ENCODE measurements at places on chromosomes 12 and 14.

DNA sequence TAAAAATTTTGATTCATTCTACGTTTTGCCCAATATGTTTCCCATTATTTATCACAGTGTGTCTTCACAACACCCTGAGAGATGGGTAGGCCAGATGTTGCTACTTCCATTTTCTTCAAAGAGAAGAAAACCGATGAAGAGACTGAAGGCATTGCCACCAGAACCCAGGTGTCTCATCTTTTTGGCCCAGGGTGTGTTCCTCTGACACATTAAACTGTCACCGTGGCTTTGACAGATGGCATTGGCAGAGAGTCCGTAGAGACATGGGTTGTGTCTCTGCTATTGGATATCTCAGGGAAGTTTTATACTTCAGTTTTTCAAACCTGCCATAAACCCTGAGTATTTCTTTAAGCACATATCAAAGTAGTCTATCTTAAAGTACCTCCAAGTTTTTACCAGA, 11.3 kb upstream of the NUDT4 start:
- DNase-seq = no peak

DNA sequence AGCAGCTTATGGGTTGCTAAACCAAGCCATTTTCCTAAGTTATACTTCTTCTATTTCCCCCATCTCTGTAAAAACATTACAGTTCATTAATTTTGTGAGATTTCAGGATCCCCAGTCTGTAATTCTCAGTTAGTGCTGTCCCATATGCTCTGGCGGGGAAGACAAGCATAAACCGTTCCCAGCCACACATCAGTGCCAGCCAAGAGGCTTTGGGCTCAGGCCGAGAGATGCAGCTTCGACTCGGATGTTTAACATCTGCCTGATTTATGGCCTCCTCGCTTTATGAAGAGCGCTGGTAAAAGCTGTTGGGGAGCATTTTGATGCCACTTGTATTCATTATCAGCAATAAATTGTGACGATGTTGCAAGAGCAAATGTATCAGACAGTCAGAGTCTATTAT, 349.1 kb upstream of the CCDC196 start:
- no peak for DNase-seq

GRCh38 chr12:52879394-52880351, 25.2 kb downstream of the KRT8 start:
- DNase-seq = peak; percentile 79

GRCh38 chr12:130281153-130281799, 56.4 kb upstream of the PIWIL1 start:
- DNase-seq = peak; percentile 38

DNA sequence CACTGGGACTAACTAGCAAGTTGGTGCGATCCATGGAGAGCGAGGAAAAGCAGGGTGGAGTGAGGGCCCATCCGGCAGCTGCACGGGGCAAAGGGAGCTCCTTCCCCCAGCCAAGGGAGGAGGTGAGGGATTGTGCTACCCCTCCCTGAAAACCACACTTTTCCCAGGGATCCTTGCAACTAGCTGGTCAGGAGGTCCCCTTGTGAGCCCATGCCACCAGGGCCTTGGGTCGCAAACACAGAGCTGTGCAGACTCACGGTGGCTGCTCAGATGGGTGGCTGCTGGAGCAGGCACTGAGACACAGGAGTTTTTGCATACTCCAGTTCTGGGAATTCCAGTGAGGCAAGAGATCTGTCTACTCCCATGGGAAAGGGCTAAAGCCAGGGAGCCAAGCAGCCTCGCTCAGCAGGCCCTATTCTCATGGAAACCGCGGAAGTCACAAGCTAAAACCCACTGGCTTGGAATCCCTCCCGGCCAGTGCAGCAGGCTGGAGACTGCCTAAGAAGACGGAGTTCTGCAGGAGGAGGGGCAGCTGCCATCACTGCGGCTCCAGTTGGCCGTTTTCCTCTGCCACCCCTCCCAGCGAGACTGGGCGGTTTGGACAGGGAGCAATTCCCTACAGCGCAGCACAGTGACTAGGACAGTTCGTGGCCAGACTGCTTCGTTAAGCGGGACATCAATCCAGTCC, 10.9 kb upstream of the ZNF705A start:
- DNase-seq = no peak

DNA sequence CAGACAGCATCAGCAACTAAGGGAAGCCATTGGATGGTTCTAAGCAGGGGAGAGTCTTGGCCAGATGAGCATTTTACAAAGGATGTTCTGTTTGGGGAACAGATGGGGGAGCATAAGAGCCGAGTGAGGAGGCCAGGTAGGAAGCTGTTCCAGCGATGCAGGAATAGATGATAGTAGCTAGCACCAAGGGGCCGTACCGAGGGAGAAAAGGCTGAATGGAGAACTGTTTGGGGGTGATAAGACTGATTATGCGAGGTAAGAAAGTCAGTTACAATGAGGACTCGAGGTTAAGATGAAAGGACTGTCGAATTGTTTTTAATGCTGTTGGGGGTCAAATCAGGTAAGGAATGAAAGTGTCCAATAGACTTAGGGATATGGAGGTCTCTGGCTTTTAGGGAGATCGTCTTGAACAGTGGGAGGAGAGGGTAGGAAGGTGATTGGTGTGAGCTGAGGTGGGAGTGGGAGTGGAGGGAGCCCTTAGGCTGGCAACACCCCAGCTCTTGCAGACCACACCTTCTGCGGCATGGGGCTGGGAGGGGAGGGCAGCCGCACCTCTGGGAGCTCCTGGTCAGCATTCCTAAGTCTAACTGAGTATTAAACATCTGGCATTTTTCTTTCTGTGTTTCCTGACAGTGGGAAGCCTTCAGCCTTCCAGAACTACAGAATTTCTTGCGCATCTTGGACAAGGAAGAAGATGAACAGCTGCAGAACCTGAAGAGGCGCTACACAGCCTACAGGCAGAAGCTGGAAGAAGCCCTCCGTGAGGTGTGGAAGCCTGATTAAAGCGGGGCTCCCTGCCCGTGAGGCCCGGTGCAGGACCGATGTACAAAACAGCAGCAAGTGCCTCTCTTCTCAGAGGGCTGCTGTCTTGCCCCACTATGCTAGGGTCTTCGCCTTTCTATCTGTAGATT, 64.8 kb downstream of the GNS start:
- no peak for DNase-seq

GRCh38 chr12:51171884-51172514, 936 bp downstream of the TFCP2 start:
- peak; percentile 39 for DNase-seq

DNA sequence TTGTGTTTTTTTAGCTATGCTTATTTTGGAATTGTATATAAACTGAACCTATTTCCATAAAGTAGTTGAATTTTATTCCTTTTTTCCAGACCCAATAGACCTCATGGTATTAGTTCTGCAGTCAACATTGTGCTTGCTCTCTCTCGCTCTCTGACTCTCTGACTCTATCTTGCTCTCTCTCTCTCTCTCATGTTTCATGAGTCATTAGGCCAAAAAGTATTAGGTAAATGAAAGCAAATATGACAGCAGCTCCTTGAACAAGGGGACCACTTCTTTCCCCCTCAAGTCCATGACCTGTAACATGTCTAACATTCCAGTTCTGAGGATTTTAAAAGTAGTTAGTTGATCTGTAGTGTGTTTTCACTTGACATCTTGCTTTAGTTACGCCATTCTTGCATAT, 14.0 kb upstream of the C12orf71 start:
- DNase-seq = no peak

- DNase-seq = no peak
Measured at GRCh38 chr12:17158201-17158600, 552.2 kb upstream of the LMO3 start.

DNA sequence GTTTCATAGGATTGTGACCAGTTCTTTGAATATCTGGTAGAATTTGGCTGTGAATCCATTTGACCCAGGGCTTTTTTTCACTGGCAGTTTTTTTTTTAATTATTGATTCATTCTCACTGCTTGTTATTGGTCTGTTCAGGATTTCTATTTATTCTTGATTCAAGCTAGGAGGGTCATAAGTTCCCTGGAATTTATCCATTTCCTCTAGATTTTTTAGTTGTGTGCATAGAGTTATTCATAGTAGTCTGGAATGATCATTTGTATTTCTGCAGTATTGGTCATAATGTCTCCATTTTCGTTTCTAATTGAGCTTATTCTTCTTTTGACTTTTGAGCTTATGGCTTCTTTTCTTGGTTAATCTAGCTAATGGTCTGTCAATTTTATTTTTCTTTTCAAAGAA, 291.6 kb downstream of the AKAP6 start:
- DNase-seq = no peak

DNA sequence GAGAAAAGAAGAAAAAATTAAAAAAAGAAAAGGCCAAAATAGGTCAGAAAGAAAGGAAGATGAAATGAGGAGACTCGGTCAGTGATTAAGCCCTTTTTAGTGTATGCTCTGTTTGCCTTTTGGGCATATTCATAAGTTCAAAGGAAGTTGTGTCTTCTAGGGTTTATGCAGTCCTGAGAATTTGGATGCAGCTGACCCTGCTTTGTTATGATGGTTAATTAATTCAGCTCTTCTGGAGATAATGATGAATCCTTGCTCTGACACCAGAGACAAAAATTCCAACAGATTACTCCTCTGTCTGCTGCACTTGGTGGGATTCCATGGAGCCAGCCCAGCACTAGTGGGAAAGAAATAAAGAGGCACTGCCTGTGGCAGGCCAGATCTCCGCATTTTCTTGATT, 4.5 kb upstream of the SLC7A8 start:
- DNase-seq = no peak

GRCh38 chr12:52278575-52279421, 4.4 kb downstream of the KRT86 start:
- DNase-seq = peak; percentile 80

DNA sequence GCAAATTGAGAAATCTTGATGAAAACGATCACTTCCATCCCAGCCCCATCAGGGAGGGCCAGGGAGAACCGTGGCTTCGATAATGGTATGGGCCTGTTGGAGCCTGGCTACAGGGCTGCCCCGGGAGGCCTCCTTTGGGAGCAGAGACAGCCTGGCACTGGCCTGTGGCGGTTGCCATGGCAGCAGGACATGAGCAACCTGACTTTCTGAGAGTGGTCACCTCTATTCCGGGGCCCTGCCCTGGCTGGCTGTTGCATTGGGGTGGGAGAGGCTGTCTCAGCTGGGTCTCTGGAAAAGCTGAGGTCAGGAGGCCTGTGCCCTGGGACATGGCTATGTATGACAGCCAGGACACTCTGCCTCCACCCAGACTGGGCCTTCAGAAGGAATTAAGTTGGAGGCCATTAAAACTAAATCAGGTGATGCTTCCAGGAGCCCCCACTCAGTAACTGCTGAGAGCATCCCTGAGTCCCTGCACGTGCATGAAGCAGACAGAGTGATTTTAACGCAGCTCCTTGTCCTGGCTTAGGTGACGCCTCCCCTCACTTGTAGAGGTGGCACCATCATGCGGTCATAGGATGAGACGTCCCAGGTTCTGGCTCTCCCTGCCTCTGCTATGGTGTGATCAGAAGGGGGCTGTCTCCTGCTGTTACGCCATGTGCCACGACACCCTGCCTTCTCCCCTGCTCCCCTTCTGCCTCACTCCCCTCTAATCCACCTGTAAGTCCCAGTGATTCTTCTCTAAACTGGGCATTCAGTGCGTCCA, 126.3 kb downstream of the SLC25A47 start:
- no peak for DNase-seq

GRCh38 chr14:103932791-103933490, 4.7 kb downstream of the TDRD9 start:
- no peak for DNase-seq

GRCh38 chr14:43116341-43116740, 1390.7 kb downstream of the FSCB start:
- DNase-seq = no peak

DNA sequence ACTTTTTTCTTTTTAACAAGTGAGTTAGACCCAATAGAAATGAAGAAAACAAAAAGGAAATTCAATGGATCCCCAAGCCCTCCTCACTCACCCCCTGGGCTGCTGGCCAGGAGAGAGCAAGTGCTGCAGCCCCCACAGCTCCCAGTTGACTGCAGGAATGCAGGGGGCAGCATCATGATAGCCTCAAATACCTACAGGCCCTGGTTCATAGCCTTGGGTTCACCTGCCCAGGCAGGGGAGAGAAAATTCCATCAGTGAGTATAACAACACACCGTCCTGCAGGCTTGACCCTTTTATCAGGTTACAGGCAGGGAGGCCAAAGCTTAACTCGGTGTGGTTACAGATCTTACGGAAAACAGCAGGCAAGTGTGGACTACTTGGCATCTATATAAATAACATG, 76.3 kb downstream of the PHLDA1 start:
- no peak for DNase-seq

- DNase-seq = no peak
Measured at GRCh38 chr12:16622338-16622737, 16.4 kb upstream of the LMO3 start.

- DNase-seq = no peak
Measured at GRCh38 chr12:15682826-15683225, 106.4 kb downstream of the EPS8 start.

DNA sequence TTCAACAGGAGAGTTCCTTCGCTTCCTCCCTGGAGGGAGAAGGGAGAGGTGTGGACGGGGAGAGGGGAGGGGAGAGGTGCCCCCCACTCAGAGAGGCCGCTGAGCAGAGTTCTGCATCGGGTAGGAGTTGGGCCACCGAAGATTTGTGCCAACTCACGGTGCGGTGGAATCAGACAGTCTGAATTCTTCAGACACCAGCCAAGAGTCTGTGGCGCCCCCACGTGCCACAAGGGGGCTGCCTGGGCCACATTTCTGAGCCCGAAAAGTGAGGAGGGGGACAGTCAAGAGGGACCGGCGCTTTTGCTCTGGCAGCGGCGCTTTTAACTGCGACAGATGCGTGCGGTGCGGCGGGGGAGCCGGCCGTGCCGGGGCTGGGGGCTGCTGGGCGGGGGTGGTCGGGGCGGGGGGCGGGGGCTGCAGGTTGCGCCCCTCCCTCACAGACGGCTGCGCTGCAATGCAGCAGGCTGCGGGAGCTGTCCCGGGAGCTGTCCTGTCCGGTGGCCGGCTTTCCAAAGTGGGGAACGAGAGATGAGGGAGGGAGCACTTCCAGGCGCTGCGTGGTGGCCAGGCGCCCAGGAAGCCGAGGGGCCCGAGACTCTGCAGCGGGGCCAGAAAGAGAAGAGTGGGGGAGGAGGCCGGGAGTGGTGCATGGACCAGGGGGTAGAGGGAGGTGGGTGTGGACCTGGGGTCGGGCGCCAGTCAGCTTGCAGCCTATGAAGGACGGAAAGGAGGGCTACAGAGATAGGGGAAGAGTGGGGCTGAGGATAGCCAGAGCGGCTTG, 975 bp upstream of the RTL1 start:
- DNase-seq = no peak

- no peak for DNase-seq
Measured at GRCh38 chr12:94710933-94711332, 60.6 kb upstream of the TMCC3 start.

- peak; percentile 87 for DNase-seq
Measured at GRCh38 chr14:100850841-100851585, 25.1 kb downstream of the MEG3 start.

- DNase-seq = peak; percentile 38
Measured at GRCh38 chr12:21656905-21657325, 727 bp downstream of the LDHB start.

DNA sequence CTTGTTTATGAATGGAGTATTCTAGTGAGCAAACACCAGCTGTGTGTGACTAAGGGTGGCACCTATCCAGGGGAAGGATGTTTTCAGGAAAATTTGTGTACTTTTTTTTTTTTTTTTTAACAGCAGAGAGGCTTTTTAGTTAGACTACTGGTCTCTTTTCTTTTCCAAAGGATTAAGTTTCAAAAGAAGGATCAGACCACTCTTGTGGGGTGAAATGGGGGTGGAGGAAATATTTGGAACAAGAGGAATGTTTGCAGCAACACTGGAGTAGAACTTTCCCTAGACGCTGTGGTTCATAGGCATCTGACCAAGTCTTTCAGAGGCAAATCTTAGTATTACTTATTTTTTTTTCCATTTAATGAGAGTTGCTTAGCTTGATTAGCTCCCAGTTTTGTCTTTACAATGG, 21.1 kb downstream of the NUBPL start:
- DNase-seq = no peak
